Suppressor macrophage (primary cell): ENCODE measurements at places on chromosomes 7 and 10.
A peak's percentile ranks its signal among the peaks of the same experiment; 100 is the strongest.

- no peak for DNase-seq
Measured at GRCh38 chr7:120014925-120015465, 258.0 kb upstream of the KCND2 start.

GRCh38 chr10:101071267-101071884, 9.6 kb downstream of the KAZALD1 start:
- DNase-seq: peak; percentile 100

GRCh38 chr7:98621573-98622482, 4.7 kb downstream of the NPTX2 start:
- no peak for DNase-seq

- peak; percentile 72 for DNase-seq
Measured at GRCh38 chr7:107971613-107972012, 31.3 kb downstream of the LAMB1 start.

GRCh38 chr7:833601-834258, 1.5 kb downstream of the SUN1 start:
- DNase-seq: no peak

DNA sequence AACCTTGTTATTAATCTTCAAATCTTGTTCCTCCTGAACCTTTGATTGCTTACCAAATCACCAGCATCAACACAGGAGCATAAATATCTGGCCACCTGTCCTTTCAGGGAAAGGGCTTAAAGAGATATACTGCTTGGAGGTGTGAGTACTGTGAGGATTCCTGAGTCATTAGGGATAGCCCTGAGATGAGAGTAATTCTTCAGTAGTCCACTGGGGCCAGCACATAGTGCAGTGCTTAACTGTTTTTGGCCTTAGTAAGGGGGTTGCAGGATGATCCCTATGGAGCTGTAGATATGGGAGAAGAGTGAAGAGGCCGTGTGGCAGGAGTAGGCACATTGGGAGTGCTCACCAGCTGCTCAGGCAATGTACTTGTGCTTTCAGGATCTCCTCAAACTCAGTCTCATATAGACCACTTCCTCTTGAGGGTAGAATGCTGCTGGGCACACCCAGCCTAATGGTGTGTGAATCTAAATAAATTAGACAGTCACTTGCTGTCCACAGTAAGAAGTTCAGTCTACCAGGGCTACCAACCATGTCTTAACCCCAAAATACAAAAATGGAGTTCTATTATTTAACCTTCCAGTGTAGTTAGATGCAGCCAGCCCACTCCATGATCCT, 26.5 kb upstream of the GPR141 start:
- no peak for DNase-seq

DNA sequence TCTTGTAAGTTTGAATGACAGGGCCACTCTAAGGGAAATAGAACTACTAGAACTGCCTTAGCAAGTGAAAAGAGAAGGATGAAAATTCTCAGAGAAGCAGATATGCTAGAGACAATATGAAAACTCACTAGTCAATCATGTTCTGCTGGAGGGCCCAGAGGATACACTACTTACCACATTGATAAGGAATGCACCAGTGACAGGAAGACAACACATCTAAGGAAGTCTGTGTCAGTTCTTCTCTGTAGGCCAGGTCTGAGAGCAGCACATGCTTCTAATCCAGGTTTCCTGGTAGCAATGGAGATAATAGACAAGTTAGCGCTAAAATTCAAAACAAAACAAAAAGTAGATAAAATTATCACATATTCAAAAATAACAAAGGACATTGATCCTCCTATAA, 235.2 kb upstream of the AKR1E2 start:
- DNase-seq: no peak

GRCh38 chr10:84138478-84139125, 707 bp upstream of the GHITM start:
- no peak for DNase-seq

DNA sequence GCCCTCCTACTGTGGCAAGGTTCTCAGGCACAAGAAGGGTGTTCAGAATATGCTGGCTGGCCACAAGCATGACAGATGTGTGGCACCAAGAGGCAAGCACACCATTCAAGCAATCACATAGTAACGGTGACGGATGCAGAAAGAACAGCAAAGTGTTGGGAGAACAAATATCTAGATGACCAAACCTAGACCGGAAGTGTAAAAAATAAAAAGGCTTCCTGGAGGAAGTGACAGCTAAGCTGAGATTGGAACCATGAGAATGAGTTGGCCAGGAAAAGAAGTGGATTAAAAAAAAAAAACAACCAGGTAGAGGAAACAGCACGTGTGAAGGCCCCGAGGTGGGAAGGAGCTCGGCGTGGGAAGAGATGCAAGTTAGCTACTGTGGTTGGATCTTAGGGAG, 22.0 kb downstream of the GHRHR start:
- no peak for DNase-seq

- DNase-seq: no peak
Measured at GRCh38 chr7:19442016-19442785, 266.6 kb downstream of the POLR1F start.

DNA sequence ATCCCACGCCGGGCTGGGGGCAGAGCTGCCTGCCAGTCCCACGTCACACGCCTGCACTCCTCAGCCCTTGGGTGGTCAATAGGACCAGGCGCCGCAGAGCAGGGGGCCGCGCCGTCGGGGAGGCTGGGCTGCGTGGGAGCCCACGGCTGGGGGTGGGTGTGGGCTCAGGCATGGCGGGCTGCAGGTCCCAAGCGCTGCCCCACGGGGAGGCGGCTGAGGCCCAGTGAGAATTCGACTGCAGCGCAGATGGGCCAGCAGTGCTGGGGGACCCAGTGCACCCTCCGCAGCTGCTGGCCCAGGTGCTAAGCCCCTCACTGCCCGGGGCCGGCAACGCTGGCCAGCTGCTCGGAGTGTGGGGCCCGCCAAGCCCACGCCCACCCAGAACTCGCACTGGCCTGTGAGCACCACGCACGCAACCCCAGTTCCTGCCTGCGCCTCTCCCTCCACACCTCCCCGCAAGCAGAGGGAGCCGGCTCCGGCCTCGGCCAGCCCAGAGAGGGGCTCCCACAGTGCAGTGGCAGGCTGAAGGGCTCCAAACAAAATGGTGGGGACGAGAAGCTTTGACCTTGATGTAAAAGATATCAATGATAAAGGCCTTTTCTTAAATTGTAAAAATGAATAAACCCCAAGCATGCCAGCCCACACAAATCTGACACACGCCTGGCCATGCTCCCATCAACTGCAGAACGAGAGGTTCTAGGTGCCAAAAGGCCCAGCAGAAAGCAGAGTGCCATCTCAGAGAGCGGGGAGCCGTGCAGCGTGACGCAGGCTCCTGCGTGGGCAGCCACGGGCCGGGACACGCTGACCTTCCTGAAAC, 255.5 kb downstream of the MAD1L1 start:
- DNase-seq: no peak

DNA sequence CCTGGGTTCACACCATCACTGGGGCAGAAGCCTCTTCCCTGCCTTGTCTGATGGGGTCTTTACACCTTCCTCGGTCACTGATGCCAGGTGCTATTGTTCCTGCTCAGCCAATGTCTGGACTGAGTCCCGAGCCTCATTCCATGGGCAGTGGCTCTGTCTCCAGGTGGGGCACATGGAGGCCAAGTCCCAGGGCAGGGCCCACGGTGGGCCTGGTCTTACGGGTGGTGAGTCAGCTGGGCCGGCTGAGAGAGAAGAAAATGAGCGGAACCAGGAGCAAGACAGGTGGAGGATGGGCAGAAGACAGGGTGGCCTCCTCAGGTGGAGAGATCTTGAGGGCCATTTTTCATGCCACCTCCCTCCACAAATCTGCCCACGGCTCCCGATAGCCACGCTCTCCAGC, 131.7 kb upstream of the FAM20C start:
- peak; percentile 1 for DNase-seq

DNA sequence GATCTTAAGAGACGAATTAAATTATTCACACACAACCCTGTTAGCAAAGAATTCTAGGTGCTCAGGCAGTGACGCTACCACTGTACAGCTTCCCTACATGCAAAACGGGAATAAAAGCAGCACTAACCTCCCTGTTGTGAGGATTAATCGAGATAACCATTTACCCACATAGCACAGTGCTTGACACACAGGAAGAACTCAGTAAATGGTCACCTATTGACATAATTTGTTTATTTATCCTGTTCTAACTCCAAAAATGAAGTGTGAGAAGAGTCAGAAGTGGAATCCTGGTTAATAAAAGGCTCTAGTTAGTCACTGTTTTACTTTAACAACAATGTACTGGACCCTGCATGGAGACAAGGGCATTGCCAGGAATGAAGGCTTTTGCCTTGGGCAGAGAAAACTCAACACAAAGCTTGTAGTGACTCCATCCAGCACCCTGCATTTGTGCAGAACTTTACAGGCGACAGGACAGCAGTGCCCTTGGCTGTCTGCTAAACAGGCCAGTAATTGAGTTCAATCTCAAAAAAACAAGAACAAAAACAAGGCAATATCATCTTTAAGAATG, 103.8 kb downstream of the SORBS1 start:
- DNase-seq: no peak

DNA sequence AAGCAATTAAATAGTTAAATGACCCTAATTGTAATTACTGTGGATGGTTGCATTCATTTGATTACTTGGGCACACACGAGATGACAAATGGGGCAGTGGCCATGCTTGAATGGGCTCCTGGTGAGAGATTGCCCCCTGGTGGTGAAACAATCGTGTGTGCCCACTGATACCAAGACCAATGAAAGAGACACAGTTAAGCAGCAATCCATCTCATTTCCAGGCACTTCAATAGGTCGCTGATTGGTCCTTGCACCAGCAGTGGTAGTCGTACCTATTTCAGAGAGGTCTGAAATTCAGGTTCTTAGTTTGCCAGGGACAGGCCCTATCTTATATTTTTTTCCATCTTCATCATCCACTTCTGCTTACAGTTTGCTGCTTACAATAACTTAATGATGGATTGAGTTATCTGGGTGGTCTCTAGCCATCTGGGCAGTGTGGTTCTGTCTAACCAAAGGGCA, 8.3 kb downstream of the PCBD1 start:
- DNase-seq: peak; percentile 90
